Stimulated activated CD8-positive, alpha-beta memory T cell treated with anti-CD3 and anti-CD28 coated beads, Interleukin-7, amount 100 ng/mL, for 1 hour (primary cell): ENCODE measurements at places on chromosomes 13 and 19.

GRCh38 chr13:51858433-51859247, 3.1 kb upstream of the CCDC70 start:
- no peak for DNase-seq

GRCh38 chr13:71374471-71375049, 492.4 kb downstream of the DACH1 start:
- DNase-seq: no peak

- DNase-seq: no peak
Measured at GRCh38 chr19:18102916-18103542, 5.5 kb downstream of the MAST3 start.

DNA sequence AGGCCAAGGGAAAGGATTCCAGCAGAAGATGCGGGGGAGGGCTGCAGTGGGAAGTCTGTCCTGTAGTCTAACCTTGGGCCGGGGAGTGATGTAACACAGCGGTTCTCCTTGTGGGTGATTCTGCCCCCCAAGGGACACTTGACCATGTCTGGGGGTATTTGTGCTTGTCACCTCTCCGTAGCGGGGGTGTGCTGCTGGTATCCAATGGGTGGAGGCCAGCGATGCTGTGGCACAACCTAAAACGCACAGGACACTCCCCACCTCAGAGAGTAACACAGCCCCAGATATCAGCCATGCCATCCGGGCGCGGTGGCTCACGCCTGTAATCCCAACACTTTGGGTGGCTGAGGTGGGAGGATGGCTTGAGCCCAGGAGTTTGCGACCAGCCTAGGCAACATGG, 36.3 kb downstream of the ZNRF4 start:
- DNase-seq: no peak

GRCh38 chr19:4229179-4229931, at the start of gene EBI3:
Gene EBI3 (plus strand): TSS chr19:4229523. CDS start chr19:4229551, 28 bp downstream.
- no peak for DNase-seq

GRCh38 chr13:92510416-92510815, 716.2 kb upstream of the GPC6 start:
- DNase-seq: no peak

DNA sequence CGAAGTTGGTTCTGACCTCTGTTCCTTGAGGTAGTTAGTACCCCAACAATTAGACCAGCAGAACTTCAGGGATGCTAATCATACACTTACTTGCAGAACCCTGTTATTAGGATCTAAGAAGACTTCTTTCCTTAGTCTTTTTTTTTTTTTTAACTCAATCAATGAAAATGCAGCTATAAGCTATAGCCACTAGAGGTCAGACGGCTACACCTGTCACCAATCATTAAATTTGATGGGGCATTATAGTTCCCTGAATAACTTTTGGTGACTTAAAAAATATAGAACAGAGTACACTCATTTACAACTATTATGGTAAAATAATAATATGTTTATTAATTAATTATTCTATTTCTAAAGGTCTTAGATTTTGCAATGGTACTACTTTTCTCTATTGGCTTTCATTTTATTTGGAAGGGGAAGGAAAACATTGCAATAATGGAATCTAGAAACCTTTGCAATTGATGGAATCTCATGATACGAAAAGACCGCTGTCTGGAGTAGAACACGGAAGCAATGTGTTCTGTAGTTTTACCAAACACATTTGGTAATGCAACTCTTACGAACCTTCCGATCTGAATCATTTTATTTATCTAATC, 483.2 kb downstream of the DIAPH3 start:
- no peak for DNase-seq

DNA sequence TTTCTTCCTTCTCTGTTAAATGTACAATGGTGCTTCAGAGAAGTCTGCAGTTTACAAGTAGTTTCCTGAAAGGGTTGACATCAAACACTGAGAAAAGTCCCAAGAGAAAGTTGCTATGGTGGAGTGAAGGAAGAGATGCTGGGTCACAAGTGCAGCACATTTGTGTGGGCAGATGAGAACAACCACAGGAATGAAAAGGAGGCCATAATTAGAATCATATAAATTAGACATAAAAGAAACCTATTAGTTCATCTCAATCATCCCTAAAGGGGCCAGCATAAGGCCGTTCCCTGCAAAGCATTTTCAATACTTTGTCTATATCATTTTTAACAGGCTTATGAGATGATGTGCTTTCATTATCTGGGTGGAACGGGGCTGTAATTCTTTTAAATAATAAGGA, 359.2 kb downstream of the IRS2 start:
- DNase-seq: no peak

- DNase-seq: peak; percentile 51
Measured at GRCh38 chr19:1252821-1253513, 4.6 kb downstream of the MIDN start.

DNA sequence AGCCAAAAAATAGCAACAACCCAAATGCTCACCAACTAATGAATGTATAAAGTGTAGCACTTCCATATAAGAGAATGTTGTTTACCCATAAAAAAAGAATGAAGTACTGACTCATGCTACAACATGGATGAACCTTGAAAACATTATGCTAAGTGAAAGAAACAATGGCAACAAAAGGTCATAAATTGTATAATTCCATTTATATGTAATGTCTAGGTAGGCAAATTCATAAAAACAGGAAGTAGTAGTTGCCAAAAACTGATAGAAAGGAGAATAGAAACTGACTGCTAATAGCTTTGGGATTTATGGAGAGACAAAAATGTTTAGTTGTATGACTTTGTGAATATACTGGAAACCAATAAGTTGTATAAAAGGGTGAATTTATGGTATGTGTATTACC, 21.6 kb downstream of the MYCBP2 start:
- no peak for DNase-seq
